ENCODE measurements at places on chromosomes 2 and 18. TPM values are rescaled to one million over a fixed set of nuclear protein-coding genes. Genes with fewer than 3 reads are reported as not detected.

- DNase-seq = no peak
Measured at GRCh38 chr2:158786897-158787296, 8.2 kb upstream of the DAPL1 start.

GRCh38 chr2:197205585-197206215 is 104.9 kb downstream of the ANKRD44 start:
- DNase-seq = no peak

DNA sequence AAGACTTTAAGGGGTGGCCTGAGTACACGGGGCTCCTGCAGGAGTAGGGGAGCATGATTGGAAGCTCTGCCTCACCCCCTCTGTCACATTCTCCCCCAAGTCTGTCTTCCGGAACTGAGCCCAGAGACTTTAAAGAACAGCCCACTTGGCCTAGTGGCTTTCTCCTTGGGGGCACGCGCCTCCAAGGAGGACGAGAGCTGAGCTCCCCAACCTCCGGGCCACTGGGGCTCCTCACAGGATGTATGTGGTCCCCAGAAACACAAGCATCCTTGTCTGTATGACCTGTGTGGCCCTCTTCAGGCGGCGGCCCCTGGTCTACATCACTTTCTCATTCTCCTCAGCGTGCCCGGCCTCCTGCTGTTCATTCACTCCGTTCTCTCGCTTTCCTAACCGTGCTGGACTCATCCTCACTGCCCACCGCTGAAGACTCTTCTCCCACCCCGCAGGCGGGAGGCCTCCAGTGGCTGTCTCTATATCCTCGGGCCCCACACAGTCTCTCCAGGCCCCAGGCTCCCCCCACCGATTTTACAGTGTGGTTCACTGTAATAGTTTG is 23.7 kb downstream of the KCNF1 start:
- no peak for DNase-seq

GRCh38 chr2:62736899-62737559 is 31.5 kb downstream of the EHBP1 start:
- no peak for DNase-seq

Gene TIGD1
- polyA plus RNA-seq = 14.2 TPM

- peak; percentile 97 for DNase-seq
Measured at GRCh38 chr2:227406177-227407031, 18.7 kb upstream of the SCYGR1 start.
